ENCODE measurements at places on chromosomes 7 and 10.

DNA sequence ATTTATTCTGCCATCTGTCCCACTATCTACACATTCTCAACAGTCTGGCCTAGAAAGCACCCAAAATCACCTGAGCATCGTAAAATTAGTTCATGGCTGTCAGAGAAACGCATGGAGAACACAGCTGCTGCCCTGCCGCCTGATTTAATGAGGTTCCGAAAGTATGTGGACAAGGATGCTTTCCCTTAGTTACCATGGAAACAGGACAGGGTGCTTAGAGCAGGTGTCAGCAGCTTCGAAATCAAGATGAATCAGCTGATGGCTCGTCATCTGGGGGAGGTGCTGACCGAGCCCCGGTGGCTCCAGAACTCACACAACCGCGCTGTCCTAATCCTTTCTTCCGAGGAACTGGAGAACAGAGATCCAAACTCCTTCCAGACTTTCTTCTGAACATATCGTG is 151.5 kb downstream of the TEX36 start:
- DNase-seq, result peak; percentile 32

GRCh38 chr7:99340659-99341058 is 15.0 kb downstream of the ARPC1A start:
- no peak for DNase-seq

DNA sequence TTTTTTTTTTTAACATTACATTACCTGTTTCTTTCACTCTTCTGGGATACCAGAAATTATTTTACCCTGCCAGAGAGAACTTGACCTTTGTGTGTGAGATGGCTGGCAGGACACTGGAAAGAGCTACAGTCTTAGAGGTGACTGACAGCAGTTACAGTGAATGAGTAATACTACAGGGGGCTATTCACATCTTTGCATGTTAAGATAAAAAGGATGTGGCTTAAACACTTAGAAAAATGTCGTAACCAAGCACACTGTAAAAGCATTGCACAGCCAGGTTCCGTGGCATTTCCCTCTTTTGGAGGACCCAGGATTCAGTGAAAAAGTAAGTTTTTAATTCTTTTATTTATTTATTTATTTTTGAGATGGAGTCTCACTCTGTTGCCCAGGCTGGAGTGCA is 18.8 kb upstream of the TBC1D12 start:
- no peak for DNase-seq

GRCh38 chr7:4725014-4725849 is 43.1 kb downstream of the FOXK1 start:
- DNase-seq, result peak; percentile 93

DNA sequence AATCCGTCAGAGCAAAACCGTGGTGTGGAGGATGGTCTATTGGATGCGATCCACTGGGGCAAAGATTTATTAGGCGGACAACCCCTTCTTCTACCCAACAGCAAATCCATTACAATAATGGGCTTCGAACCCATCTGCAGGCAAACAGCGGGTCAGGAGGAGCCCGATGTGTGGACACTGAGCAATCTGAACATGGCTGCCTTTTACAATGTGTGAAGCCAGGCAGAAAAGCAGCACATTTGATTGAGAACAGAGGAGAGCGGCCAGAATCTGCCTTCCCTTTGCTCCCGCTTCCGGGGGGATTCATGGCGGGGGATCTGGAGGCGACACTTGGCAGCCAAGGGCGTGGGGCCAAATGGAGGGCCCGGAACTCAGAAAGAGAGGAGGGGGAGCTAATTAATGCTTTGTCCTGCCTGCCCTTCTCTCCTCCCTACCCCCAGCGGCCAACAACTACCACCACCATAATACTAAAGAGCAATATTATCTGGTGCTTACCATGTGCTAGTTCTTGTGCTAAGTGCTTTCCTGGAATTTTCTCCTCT is 133.0 kb downstream of the EMX2 start:
- DNase-seq, result no peak

DNA sequence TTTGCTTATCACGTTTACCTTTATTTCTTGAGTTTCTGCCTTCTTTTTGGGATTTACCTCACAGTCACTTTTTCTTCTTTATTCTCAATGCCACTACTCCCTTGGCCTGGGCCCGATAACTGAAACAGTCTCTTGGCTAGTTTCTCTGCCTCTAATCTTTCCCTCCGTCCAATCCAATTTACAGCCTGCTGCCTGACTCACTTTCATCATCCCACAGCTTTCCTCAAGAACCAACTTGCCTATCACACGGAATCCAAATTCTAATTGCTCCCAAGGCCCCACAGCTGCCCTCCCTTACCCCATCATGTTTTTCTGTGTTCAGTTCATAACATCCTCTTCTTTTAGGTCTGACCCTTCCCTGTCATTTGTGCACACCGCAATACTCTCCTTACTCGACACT is 121.4 kb downstream of the HIPK2 start:
- no peak for DNase-seq

DNA sequence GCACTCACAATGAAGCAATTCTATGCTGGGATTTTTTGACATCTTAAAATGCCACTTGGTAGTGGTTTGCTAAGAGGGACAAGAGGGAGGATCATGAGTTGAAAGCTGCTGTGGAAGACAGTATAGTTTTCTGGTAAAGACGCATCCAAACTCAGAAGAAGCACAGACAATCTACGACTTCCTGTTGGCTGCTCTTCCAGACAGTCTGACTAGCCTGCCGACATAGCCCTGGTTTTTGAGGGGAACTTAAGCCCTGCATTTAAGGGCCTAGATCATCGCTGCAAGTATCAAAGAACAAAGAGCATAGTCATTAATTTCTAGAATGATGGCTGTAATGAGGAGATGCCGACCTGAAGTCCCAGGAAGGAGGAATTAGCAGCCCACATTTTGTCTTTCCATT is 99.9 kb upstream of the IKZF1 start:
- no peak for DNase-seq

Measured in kidney tubule cell (primary cell).